Left lobe of liver (tissue), 2 donors: ENCODE measurements at places on chromosomes 4 and X.

DNA sequence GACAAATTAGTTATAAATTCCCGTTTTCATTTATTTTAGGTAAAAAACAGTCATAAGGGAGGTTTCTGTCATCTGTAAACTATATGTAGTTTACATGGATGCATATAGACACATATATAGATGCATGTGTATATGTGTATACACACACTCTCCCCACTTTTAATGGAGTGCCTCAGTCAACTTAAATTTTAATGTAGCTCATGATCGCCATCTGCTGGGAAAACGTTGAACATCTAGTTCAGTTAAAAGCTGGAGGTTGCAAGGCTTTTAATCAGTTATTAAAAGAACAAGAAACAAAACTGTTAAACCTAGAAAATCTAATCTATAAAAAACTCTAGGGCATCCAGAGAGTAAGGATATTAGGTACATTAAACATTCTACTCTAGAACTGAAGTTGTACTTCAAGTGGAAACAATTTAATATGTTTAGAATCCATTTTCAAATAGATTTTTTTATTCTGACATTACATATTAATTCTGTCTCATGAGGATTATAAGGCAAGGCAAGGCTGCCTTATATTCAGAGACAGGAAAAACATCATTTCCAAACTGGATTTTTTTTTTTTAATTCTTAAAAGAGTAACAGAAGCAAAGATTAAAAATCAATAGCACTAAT, 122.6 kb downstream of the SHISA3 start:
- DNase-seq, result no peak

DNA sequence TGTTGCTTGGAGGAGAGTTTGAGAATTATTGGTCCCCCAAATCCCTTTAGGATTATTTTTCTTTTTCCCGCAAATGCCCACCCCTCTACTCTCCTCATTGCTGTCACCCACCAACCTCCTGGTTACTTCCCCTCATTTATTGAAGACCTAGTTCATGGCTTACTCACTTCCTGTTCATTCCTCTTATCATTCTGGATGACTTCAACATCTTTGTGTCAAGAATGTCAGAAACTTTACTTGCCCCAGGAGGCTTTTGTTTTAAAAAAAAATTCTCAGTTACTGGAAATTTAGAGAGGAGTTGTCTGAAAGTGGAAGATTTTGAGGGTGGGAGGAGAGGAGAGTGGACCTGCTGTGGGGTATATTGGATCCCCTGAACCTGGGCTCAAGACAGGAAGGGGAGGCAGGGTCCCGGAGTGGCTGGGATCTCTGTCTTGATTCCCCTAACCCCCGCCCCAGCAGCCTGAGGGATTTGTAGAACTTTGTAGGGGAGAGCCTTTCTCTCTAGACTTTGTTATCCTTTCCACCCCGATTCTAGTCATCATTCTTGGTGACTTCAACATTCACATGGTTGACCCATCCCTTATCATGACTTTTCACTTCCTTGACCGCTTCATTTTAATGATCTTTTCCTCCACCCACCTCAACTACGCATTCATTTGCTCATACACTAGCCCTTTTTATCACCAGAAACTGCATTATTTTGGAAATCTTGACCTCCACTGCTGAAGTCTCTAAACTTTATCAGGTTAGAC, 69.9 kb upstream of the ESX1 start:
- DNase-seq, result no peak

GRCh38 chrX:153501530-153501929, 6.8 kb downstream of the BGN start:
- DNase-seq, result no peak

DNA sequence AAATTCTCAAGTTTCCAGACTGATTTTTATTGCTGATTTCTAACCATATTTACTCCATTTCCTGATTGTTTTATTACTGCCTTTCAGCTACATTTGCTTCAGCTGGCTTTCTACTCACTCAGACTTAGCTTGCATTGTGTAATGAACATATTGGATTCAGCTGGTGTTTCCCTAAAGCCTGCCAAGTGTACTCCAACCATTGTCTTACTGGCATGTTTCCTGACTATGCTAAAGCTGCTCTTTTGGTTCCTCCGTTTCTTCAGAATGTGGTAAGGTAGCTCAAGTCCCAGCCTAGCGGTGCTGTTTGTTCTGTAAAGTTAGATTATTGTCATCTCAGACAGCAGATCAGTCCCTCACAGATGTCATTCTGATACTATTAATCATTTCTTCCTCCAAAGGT, 53.1 kb upstream of the GLRA2 start:
- DNase-seq, result no peak

DNA sequence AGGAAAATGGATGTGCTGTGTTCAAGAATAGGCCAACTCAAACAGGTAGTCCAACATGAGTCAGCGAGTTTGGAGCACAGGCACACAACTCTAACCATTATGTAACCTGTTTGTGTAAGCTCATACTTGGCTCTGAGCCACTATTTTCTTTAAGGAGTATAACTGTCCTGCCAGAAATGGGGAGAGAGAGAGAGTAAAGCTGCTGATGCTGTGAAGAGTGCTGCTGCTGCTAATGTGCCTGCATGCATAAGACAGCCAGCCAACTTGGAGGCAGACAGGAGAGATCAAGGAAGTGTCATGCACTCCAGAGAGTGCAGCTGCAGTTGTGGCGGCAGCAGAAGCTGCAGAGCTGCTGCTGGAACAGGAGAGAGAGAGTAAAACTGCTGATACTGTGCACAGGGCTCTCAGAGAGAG, 11.7 kb upstream of the STATH start:
- peak; percentile 53 for DNase-seq

DNA sequence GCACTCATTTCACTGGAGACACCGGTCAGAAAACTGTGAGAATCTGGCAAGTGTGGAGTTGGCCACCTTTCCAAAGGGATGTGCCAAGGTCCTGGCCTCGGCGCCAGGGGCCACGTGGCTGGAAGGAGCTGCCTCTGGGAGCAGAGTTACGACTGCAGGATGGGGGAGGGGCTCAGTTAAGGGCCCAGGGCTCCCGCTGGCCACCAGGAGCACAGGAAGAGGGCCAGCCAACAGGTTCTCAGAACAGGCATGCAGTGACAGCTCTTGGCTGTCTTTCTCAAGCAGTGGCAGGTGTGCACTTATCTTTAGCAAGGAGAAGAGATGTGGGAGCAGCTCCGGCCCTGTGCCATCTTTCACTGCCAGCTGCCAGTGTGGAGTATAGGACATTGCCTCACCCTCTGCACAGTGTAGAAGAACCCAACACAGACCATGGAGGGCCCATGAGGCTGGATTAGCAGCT, 115.9 kb upstream of the RBPJ start:
- peak; percentile 82 for DNase-seq

DNA sequence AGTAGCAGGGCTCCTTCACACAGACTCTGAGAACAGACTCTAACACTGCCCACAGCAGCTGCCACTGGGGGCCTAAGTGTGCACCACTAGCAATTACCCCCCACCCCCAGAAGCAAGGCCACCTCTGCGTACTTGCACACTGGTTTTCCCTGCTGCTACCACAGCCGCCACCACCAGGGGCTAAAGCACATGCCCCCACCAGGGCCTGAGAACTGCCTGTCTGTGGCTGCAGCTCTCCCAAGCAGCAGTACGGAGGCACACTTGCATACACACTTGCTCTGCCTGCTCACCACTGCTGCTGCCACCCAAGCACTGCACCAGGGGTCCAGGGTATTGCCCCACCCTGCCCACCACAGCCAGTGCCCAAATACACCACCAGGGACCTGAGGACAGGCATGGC, 59.6 kb downstream of the SCML2 start:
- no peak for DNase-seq

GRCh38 chr4:498328-498904, 540 bp downstream of the ZNF721 start:
- no peak for DNase-seq

DNA sequence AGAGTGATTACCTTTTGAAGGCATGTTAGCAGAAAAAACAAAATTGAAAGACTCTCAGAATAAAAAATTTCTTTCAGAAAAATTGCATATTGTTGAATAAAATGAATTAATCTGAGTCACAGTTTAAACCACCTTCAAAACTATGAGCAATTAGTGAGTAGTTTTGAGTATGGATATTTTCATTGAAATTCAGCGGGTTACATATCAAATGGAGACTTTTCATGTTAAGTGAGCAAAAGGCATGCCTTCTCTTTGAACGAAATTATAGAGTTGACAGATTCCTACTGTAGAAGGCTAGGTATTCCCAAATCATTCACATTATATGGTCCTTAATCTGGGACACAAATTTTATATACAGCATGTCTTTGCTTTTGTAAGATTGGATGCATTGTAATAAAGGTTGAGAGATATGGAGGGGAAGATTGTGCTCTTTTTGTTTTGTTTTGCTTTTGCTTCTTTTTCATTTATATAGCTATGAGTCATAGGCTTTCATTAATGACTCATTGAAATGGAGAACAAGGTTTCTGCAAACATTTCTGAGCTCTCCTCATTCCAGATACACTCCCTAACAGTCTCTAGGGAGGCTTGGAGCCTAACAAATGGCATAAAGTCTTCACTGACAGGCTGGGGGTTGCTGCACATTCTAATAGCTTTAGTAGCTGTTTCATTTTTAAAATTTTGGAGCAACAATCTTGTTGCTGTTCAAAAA, 21.6 kb downstream of the PCDH18 start:
- no peak for DNase-seq

DNA sequence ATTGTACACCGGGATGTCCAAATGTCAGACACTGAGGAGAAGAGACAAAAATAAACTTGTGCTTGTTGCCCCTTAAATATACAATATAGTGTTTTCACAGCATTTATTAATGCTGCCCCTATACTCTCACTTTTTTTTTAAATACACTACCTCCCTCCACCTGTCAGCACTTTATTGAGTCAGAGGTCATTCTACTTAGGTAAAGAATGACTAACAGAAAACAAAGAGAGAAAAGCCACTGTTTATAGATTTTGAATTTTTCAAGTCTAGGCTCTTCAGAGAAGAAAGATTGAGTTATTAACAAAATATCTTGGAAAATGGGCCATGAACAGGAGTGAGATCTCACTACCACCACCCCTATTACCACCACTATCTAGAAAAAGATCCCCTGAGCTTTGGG, 58.1 kb downstream of the NIPAL1 start:
- DNase-seq, result no peak

DNA sequence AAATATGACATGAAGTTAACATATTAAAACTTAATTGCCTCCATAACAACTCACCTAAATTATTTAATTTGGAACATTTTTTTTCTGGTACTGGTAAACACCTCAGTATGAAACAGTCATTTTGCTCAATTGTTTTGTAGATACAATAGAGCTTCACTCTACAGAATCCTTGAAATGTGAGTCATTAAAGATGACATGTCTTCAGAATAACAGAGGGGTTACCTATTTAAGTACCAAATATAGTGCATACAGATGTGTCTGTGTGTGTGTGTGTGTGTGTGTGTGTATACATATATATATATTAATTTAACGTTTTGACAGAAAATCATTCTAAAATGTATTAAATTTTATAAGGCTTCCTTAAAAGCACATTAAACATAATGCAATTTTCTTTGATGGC, 297.6 kb downstream of the INPP4B start:
- no peak for DNase-seq

GRCh38 chr4:153639833-153640802, 44.0 kb upstream of the TLR2 start:
- DNase-seq, result no peak

DNA sequence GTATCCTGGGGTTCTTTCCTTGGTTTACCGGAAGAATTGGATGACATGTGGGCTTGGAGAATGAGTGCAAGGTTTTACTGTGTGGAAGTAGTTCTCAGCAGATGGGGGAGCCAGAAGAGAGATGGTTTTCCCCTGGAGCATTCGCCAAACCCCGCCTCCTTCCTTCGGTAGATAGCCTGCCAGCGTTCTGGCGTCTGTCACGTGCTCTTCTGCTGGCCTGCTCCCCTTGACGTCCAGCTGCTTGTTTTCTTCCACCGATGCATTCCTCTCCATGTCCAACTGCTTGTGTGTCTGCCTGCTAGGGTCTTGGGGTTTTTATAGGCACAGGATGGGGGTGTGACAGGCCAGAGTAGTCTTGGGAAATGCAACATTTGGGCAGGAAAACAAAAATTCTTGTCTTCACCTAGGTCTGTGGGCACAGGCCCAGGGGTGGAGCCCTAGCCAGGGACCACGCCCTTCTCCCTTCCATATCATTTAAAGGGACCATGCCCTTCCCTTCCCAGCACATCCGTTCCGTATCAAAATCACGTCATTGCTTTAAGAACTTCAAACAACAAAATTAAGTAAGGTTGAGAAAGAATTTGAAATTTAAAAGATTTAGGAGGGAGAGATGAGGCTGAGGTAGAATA, 538.7 kb upstream of the SMIM31 start:
- no peak for DNase-seq

- DNase-seq, result no peak
These were observed 20.2 kb downstream of the APLN start for GRCh38 chrX:129634541-129634940.

DNA sequence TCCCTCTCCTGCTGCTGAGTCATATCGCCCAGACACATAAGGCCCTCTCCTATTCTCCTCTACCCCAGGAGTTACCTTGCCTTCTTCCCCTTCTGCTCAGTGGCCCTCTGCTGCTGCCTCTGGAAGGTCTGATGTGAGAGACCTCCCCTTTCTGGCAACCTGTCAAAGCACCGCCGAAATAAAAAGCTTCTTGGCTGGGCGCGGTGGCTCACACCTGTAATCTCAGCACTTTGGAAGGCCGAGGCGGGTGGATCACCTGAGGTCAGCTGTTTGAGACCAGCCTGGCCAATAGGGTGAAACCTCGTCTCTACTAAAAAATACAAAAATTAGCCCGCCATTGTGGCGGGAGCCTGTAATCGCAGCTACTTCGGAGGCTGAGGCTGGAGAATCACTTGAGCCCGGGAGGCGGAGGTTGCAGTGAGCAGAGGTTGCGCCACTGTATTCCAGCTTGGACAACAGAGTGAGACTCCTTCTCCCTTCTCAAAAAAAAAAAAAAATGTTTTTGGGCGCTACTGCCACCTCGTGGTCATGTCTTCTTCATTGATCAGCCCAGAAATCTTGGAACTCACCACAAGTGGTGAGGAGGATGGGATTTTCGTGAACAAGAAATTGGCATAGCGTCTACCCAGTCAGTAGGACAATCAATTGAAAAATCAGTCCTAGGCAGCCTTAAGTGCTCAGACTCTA, 8.6 kb upstream of the ZXDA start:
- DNase-seq, result no peak
